ENCODE measurements at places on chromosomes 6 and 20.

GRCh38 chr6:79427721-79428120 lies 109.5 kb downstream of the LCA5 start:
- no peak for DNase-seq

GRCh38 chr6:5712349-5713215 lies 294.1 kb downstream of the NRN1 start:
- DNase-seq = no peak

DNA sequence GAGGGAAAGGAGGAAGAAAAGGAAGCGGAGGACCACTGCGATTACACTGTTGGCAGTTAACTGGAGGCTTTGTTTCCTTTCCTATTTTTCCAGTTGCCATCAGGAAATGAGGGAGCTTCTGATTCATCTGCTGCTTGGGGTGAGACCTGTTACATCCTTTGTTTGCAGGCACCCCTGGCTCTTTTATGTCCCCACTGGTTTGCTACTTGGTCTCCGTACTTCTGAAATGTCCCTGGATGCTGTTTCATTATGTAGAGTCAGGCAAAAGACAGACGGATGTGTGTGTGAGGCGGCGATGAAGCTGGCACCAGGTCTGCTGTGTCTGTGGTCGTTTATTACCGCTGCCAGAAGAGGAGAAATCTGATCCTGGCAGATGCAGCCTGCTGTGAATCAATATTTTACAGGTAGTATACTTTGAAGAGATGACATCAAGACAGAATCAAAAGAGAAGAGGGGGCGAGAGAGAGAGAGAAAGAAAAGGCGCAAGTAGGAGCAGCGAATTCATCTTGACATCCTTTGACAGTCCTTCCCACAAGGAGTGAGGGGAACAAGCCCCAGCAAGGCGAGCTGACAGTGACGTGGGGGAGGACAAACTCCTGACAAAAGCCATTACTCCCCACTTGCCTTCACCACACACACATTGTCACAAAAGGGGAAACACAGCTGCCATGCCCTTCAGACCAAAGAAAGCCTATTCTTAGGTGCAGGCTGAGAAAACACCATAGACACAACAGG lies 145.9 kb upstream of the FBXL4 start:
- DNase-seq = no peak

GRCh38 chr20:52596256-52596655 lies 375.9 kb upstream of the TSHZ2 start:
- no peak for DNase-seq

DNA sequence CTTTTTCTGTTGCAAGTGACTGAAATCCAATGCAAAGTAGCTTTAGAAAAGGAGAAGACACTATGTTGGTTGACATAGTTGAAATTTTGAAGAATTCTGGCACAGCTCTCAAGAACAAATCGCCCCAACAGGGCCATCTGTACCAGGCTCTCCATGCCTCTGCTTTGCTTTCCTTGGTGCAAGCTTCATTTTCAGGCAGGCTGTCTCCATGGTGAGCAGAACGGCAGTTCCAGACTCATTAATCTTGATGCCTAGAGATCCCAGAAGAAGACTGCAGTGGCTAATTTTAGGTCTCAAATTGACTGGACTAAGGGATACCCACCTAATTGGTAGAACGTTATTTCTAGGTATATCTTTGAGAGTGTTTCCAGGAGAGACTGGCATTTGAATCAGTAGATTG lies 950.7 kb upstream of the FLRT3 start:
- DNase-seq = no peak

- no peak for DNase-seq
These were observed 49.4 kb upstream of the SLC22A23 start for GRCh38 chr6:3506200-3506599.

DNA sequence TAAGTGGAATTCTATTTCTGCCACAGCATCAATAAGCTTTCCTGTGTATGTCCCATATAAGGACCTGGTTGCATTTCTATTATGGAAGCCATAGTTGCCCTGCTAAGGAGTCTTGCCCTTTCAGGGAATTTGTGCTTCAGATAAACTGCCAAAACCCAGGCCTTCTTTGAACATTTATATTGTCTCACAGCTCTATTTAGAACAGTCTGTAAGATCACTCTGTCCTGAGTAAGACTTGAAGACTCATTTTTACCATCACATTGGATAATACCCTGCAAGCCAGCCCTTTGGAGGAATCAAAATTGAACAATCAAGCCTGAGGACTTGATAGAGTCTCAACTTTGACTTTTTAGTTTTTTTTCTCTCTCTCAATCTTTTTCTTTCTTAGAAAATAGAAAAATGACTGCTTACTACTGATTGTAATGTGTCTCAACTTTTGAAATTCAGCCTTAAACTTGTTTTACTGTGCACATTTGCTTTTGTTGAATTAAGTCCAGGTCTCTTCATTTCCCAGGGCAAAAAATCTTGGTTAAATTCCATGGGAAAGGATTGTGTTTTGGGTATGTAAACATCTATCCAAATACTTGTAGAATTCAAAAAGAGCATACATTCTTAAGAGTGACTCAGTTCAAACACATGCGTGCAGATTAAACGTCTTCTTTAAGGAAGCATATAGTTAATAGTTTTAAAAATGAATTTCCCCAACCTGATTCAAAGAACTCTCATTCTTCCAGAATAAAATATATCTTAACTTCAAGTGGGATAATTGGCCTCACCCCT lies 91.2 kb downstream of the PLCB1 start:
- DNase-seq = no peak

DNA sequence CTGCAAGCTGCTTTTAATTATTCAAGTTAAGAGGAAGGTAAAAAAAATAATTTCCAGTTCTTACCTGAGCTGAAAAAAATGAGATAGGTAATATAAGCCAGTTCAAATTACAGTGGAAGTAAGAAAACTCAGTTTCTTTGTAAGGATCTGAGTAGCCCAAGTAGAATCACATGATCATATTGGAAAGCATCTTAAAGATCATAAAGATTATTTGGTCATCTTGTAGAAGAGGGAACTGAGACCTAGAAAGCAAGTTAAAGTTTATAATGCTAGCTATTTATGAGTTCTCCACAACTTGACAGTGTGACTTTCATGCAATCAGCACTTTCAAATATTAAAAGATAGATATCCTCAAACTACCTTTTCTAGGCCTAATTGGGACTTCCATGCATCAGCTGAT lies 80.5 kb downstream of the FARS2 start:
- no peak for DNase-seq
